Lung (tissue), 17 donors: ENCODE measurements at places on chromosomes 13 and 19.

- DNase-seq = peak; percentile 43
Measured at GRCh38 chr13:100490692-100491091, 97.9 kb downstream of the GGACT start.

DNA sequence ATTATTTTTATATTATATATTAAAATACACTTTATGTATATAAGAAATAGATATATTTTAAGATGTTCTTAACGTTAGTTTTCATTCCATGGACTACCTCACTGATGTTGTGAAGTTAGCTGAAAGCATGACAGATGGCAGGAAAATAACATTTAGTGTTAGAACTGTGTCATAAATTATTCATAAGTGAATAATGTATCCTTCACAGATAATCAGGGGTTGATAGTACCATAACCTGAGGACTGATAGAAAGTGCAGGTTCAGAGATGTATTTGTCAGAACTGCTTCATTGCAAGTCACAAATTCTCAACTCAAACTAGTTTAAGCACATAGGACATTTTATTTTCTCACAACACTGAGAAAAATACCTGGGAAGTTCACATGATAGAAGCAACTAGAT lies 14.6 kb upstream of the DIAPH3 start:
- no peak for DNase-seq

GRCh38 chr13:102847272-102848234 lies 1.7 kb downstream of the ERCC5 start:
- peak; percentile 72 for DNase-seq

- no peak for DNase-seq
Measured at GRCh38 chr13:79541426-79542049, 60.6 kb downstream of the NDFIP2 start.

- no peak for DNase-seq
Measured at GRCh38 chr13:46295491-46296114, 83.9 kb downstream of the LRRC63 start.

GRCh38 chr19:47511128-47511517 lies 3.7 kb downstream of the NAPA start:
- no peak for DNase-seq

DNA sequence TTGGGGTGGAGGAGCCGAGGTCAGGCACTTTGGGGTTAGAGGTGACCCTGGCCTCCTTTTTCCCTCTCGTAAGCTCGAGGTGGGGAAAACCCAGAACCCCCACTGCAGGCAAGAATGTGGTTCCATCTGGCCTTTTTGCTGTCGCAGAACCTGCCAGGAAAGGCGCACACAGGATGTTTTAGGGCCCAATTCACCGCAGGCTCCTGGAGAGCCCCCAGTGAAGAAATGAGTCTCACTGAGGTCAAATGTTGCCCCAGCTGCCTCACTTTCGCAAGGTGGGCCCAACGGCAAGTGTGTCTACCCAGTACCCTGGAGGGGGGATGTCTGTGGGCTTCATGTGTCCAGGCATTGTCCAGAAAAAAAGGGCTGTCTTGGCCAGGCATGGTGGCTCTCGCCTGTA lies 61.8 kb downstream of the PEX11G start:
- no peak for DNase-seq

GRCh38 chr19:15249972-15250639 lies 17.9 kb upstream of the EPHX3 start:
- peak; percentile 75 for DNase-seq

DNA sequence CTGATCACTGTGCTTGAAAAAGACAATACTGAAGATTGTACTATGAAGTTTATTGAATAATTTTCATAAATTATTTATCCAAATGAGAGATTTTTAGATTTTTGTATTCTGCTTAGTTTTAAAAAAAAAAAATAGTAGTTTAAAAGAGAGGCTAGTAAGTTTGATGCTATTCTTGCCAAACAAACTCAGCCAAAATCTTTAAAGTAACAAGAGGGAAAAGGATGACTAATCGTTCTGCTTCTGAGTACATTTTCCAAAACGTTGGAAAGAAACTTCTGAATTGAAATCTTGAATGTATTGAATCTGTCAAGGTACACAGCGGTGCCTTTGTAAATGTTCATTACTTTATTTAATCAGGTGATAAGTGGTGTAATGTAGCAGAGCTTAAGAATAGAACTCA lies 34.4 kb downstream of the NUP58 start:
- no peak for DNase-seq

DNA sequence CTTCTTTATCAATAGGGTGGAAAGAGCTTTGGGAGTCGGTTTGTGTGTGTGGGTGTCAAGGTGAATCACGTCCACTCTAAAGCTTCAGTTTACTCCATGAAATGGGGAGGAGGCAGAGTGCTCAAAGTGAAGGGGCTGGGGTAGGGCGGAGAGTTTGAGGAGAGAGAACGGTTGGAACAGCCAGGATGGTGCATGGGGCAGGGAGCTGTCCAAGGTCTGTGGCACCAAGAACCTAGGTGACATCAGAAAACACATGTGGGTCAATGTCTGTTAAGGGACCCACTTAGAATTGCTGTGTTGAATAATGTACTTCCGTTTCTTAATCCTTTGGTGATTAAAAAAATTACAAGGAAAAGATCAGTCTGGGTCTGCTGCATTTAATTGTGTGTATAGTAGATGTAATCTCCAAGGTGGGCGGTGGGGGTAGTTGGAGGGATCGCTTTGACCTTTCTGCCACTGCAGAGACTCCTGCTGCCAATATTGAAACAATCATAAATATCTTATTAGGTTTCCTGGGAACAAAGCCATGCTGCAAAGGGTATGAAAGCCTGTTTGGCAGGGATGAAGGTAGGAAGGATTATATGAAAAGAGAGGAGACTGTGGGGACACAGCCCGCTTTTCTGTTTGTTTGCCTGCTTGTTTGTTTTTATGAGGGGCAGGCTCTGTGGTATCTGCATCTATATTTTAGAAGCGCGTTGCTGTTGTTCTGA lies 122.3 kb downstream of the ATP8A2 start:
- DNase-seq = no peak

DNA sequence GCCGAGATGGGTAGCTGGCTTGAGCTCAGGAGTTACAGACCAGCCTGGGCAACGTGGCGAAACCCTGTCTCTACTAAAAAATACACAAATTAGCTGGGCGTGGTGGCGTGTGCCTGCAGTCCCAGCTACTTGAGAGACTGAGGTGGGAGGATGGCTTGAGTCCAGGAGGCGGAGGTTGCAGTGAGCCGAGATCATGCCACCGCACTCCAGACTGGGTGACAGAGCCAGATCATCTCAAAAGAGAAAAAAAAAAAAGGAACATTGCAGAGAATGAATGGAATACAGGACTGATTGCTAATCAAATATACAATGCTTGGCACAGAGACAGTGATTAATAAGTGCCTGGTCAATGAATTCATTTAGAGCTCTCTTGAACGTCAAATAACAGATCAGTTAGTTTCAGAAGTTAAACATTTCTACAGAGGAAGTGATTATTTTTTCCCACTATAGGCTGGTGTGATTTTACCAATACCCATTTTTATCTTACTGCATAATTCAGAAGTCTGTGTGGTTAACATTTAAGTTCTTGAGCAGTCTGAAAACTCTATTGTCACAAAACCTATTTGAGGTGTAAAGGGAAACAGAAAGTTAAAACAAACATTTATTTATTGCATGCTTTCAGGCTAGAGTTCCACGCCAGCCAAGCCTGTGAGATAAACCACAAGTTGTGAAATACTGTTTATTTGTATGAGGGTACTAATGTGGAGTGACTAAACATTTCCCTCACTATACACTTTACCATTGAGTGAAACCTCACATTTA lies 7.7 kb upstream of the TBC1D4 start:
- DNase-seq = peak; percentile 61

DNA sequence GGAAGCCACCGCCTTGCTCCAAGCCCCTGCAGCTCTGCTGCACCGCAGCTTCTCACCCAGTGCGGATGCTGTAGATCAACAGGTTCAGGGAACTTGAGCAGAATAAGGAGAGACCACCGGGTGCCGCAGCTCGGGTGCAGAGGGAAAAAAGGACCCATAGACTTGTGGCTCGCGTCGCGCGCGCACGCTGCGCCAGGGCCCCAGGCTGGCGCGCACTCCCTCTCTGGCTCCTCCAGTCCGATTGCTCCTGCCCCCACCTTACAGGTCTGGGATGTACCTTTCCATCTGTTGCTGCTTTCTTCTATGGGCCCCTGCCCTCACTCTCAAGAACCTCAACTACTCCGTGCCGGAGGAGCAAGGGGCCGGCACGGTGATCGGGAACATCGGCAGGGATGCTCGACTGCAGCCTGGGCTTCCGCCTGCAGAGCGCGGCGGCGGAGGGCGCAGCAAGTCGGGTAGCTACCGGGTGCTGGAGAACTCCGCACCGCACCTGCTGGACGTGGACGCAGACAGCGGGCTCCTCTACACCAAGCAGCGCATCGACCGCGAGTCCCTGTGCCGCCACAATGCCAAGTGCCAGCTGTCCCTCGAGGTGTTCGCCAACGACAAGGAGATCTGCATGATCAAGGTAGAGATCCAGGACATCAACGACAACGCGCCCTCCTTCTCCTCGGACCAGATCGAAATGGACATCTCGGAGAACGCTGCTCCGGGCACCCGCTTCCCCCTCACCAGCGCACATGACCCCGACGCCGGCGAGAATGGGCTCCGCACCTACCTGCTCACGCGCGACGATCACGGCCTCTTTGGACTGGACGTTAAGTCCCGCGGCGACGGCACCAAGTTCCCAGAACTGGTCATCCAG lies 964 bp downstream of the PCDH17 start:
- DNase-seq = peak; percentile 40

GRCh38 chr19:788686-788982 lies 8.6 kb upstream of the PTBP1 start:
- DNase-seq = no peak

DNA sequence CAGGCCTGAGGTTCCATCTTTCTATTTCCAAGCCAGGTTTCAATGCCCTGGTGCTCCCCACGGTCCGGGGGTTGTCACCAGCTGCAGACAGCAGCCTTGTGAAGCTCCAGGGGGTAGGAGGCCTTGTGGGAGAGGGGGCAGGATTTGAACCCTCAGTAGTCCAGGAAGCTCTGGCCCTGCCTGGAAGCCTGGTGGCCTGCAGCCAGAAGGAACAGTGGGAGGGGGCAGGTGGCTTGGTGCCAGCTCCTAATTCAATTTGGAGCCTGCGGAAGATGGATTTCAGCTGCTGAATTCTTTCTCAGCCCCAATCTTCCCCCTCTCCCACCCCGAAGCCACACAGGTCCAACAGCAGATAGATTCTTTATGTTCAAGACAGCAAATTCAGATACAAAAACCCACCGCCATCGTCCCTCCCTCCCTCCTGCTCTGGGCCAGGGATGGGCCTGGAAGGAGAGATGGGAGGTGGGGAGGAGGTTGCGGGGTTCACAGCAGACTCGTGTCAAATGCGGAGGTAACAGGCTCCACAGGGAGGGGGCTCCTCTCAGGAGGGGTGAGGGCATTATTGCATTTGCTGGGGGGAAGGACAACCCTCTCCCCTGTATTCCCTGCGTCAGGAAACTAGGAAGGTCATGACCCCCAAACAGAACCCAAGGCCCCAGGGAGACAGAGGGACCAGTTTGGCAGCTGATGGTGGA lies 2.4 kb upstream of the PTGER1 start:
- peak; percentile 98 for DNase-seq

DNA sequence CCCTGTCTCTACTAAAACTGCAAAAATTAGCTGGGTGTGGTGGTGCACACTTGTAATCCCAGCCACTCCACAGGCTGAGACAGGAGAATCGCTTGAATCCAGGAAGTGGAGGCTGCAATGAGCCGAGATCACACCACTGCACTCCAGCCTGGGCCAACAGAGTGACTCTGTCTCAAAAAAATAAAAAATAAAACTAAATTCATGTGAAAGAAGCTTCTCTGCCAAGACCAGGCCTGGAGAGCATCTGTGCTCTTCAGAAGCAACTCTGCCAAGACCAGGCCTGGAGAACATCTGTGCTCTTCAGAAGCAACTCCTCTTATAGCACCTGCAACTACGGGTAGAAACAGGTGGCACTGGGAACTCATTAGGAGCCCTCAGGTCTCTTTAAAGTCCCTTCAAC lies 37.7 kb downstream of the CRYL1 start:
- no peak for DNase-seq

DNA sequence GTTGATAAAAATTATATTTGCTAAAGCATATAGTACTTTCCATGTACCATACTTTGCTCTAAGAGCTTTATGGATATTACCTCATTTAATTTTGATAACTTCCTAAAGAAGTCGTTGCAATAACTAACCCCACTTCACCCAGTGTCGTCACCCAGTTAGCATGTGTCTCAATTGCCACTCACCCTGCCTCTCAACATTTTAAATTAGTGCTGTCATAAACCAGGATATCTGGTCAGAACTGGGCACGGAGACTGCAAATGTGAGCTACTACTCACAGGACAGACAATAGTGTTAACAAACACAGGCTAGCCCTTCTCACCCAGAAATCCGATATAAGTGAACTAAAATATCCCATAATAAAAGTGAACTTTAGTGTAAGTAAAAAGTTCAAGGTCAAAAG lies 430.6 kb downstream of the KLF12 start:
- no peak for DNase-seq

- DNase-seq = no peak
Measured at GRCh38 chr19:53388168-53388567, 6.8 kb upstream of the ZNF765 start.

- no peak for DNase-seq
Measured at GRCh38 chr19:6533746-6534418, 3.1 kb downstream of the TNFSF9 start.

DNA sequence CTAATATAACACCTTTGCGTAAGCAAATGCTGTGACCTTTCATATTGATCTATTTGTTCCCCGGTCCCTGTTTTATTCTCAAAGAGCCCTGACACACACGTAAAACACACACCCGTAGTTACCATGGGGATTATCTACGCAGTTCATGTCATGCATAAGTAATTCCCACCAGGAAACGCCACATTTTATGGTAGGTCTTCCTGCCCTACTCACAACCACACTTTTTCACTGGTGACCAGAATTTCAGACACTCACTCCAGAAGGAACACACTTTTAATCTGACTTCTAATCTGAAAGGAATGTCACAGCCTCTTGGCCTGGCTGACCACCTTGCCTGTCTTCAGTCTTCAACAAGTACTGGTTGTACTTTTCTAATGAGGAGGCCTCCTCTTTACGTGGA lies 46.8 kb downstream of the SLC7A1 start:
- DNase-seq = no peak

- DNase-seq = no peak
Measured at GRCh38 chr19:1015061-1015781, 5.7 kb downstream of the TMEM259 start.

- DNase-seq = no peak
Measured at GRCh38 chr13:113500530-113501265, 10.2 kb upstream of the DCUN1D2 start.
